ENCODE measurements at places on chromosomes 16 and 17.

DNA sequence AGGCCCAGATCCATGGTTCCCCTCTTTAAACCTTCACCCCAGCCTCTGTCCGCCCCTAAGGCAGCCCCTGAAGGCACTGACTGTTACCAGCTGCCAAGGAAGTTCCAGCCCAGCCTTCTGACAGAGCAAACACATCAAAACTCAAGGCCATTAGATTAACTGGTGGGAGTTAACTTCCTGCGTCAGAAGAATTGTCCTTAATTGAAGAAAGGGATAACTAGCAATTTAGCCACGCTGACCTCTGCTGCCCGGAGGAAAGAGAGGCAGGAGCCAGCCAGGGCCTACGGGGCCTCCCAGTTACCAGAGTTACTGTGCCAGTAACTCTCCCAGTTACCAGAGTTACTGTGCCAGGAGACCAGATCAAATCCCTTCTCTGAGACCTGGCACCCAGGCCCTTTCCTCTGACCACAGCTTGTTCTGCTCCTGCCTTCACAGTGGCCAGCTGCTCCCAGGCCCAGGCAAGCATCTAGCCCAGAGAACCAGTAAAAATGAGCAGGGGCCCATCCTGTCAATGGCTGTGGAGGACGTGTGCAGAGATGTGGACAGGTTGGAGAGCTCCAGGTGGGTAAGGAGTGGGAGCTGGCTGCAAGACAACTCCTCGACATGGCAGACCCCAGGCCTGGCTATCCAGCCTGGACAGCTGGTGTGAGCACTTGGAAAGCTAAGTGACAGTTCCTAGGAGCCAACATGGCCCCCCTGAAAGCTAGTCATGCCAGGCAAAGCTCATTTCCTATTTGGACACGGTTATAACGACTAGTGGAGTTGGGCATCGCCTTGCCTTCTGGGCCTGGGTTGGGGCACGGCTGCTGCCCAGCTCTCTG is 2.8 kb upstream of the PITPNM3 start:
- DNase-seq = no peak

GRCh38 chr17:81115749-81116464 is 49.4 kb upstream of the PVALEF start:
- no peak for DNase-seq

DNA sequence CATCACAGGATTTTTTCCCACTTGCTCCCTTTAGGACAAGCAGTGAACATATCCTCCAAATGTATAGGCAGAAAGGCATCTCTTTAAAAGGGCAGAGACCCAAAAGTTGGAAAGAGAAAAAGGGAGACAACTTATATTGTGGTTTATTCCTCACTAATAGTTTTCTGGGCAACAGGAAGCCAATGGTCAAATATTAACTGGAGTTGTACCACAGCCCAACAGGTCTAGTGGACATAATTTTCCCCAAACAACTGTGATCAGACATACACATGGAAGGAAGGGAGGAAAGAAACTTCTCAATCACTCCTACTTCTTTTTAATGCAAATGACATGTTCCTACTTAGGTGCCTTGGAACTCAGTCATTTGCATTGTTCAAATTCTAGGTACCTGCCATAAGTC is 78.4 kb downstream of the SOX9 start:
- no peak for DNase-seq

DNA sequence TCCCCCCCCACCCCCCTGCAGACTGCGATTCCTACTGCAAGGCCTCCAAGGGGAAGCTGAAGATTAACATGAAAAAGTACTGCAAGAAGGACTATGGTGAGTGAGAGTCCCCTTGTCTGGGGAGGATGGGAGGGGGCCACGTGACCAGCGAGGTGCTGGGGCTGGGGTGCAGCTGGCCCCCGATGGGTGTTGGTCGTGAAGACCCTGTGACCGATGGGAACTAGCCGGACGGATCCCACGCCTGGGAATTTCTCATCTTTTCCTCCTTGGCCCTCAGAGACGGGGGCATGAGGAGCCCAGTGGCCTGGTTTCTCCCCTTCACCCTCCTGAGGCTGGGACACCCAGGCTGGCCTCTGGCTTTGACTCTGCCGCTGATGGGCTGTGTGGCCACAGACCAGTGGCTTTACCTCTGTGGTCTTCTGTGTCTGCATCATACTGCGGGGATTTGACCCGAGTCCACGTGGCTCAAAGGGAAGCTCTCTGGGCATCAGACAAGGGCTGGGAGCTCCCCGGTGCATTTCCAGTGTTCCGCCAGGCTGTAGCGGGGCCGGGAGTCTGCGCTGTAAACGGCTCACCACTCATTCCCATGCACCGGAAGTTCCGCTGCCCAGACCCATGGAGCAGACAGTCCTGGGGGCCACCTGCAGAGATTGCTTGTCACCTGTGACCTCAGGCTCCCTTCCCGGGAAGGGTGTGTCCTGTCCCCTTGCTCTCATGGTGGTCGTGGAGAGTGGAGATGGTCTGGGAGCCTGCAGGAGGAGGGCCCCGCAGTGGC is 200.0 kb downstream of the NTN1 start:
- no peak for DNase-seq

DNA sequence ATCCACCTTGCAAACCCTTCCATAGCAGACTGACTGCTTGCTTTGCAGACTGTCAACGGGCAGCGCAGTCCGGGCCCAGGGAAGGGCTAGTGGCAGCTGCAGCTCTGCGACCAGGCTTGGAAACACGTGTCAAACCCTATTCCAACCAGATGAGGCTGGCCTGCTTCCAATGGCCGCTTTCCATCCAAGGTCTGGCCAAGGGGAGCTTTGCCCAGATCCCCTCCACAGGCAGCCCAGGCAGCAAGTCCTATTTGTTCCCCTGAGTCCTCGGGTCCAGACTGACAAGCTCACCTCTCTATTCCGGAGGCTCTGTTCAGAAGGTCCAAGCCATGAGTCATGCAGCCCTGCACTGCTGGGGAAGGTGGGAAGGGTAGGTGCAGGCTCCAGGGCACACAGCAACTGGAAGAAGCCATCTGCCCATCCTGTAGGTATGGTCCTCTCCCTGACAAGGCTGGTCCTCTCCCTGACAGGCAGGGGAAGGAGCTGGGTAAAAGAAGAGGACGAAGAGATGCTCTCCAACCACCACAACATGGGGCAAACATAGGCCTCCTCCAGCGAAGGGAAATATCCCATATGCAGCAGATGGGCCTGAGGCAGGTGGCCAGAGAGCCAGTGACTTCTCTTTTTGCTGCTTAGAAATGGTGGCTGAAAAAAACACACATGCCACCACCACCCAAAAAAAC is 22.6 kb upstream of the AXIN2 start:
- no peak for DNase-seq

- DNase-seq = no peak
Observed at GRCh38 chr17:13212860-13213259, 195.0 kb upstream of the ELAC2 start.

Data from brain pericyte (primary cell).